ENCODE measurements at places on chromosomes 1 and 21. TPM values are rescaled to one million over a fixed set of nuclear protein-coding genes. Genes with fewer than 3 reads are reported as not detected.

DNA sequence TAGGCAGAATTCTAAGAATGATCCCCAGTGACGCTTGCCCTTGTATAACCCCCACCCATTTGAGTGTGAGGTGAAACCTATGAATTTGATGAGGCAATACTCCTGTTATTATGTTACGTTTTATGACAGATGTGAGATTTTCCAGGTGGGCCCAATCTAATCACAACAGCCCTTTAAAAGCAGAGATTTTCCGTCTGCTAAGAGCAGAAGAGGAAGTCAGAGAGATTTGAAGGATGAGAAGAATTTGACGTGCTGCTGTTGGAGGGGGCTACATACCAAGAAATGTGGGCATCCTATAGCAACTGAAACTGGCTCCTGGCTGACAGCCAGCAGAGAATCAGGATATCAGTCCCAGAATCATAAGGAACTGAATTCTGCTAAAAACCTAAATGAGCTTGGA, 2.4 kb upstream of the SLC19A2 start:
- no peak for DNase-seq

GRCh38 chr1:226108935-226109828, 46.7 kb downstream of the H3-3A start:
- no peak for DNase-seq

DNA sequence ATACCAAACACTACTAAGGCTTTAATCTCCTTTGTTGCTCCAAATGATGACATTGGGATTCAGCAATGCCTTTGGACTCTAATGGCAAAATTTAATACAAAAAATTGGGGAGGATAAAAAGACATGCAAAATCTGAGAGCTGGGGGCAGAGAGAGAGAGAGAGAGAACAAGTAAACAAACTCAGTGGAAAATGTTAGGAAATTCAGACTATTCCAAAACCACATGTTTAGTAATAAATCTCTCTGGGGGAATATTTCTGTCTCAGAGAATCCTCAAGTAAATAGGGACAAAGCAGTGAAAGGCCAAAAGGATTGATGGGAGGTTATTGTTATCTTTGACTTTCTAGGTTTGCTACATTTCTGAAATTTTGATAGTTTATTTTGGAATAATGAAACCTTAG, 65.7 kb downstream of the PLA2G4A start:
- no peak for DNase-seq

DNA sequence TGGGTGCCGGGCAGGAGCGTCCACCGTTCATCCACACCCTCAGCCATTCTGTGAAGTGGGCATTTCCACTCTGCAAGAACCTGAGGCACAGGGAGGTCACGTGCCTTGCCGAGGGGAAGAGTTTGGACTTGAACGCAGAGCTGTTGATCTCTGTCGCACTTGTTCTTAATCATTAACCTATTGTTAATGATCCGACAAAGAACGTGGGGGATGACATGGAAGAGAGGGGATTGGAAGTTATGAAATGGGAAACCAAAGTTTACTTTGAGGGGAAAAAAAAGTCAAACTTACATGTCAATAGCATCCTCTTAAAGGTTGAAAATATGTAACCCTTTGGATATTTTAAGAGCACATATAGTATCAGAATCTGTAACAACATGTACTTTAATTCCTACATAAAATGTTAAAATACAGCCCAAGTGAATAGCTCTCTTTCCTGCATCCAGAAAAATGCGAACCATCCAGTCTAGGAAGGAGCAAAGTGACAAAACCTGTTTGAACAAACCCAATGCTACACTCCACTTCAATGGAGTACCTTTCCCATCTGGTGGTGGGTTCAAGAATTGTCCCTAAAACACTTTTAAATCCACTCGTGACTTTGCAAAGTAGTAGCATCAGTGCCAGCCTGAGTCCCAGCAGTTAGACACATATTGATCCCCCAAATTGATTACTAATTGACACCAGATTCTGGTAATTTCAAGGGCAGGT, 75.5 kb downstream of the SETD4 start:
- no peak for DNase-seq

- no peak for DNase-seq
Observed at GRCh38 chr1:15945011-15945831, 30.7 kb downstream of the ZBTB17 start.

- no peak for DNase-seq
Observed at GRCh38 chr1:173406783-173407230, 70.3 kb upstream of the PRDX6 start.

DNA sequence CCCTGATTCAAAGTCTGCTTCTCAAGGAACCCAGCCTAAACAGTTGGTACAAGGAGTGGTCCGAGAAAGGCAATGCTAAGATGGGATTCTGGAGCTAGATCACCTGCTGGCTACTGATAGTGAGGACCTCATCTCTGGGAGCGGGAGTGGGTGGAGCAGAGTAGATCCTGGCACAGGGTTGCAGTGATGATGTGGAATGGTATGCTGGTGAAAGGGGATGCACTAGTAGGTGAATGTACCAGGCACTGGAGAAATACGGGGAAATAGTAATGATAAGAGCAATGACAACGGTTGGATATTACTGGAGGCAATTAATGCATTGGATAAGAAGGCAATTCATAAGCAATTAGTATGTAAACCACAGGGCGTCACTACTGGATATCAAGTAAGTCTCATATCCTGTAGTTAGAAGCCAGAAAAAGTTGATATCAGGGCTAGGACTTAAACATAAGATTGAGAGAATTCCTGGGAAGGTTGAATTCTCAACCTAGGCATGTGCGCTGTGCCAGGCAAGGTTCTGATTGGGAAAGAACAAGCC, 169.2 kb upstream of the LMO4 start:
- no peak for DNase-seq

DNA sequence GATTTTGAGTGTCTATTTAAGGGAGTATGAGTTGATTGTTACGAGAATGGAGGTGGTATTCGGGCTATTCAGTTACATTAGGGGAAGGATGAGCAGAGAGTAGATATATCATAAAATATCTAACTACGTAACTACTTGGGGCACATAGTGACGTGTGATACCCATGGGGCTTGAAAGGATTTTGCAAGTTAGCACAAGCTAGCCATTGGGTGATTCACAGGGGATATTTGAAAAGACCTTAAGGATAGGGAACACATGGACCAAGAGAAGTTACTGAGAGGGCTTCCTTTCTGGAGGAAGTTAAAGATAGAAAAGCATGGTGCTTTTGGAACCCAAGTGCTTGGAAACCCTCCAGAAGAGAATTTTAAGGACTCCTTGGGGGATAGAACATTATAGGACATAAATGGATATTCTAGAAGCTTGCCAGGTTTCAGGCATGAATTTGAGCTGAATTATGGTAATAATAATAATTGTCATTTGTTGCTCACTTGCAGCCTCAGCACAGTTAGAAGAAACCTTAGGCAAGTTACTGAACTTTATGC, 5.4 kb downstream of the DISP1 start:
- DNase-seq = no peak

DNA sequence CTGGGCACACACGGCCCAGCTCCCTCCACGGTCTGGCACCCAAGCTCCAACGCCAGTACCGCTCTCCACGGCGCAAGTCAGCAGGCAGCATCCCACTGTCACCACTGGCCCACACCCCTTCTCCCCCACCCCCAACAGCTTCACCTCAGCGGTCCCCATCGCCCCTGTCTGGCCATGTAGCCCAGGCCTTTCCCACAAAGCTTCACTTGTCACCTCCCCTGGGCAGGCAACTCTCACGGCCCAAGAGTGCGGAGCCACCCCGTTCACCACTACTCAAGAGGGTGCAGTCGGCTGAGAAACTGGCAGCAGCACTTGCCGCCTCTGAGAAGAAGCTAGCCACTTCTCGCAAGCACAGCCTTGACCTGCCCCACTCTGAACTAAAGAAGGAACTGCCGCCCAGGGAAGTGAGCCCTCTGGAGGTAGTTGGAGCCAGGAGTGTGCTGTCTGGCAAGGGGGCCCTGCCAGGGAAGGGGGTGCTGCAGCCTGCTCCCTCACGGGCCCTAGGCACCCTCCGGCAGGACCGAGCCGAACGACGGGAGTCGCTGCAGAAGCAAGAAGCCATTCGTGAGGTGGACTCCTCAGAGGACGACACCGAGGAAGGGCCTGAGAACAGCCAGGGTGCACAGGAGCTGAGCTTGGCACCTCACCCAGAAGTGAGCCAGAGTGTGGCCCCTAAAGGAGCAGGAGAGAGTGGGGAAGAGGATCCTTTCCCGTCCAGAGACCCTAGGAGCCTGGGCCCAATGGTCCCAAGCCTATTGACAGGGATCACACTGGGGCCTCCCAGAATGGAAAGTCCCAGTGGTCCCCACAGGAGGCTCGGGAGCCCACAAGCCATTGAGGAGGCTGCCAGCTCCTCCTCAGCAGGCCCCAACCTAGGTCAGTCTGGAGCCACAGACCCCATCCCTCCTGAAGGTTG, 97.6 kb downstream of the PIK3R3 start:
- no peak for DNase-seq

GRCh38 chr1:150841626-150842025, 33.6 kb upstream of the CTSK start:
- DNase-seq = no peak

DNA sequence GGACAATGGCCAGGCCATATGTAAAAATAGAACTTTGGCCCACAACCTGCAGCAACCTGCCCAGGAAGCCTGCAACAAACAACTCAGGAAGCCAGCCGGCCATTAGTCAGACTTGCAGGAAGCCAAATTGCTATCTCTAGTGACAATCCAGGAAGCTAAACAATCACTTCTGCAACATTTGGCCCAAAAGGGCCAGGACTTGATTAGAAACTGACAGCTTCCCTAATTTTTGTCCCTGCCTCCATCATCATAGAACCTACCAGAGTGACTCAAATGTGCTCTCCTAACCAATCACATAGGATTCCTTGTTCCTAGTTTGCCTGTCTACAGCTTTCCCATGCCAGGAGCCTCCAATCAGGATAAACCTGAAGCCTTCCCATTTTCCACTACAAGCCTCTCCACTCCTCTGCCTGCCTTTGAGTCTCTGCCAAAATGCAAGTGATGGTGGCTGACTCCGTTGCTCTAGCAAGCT, 639.3 kb downstream of the PTPRU start:
- DNase-seq = no peak

DNA sequence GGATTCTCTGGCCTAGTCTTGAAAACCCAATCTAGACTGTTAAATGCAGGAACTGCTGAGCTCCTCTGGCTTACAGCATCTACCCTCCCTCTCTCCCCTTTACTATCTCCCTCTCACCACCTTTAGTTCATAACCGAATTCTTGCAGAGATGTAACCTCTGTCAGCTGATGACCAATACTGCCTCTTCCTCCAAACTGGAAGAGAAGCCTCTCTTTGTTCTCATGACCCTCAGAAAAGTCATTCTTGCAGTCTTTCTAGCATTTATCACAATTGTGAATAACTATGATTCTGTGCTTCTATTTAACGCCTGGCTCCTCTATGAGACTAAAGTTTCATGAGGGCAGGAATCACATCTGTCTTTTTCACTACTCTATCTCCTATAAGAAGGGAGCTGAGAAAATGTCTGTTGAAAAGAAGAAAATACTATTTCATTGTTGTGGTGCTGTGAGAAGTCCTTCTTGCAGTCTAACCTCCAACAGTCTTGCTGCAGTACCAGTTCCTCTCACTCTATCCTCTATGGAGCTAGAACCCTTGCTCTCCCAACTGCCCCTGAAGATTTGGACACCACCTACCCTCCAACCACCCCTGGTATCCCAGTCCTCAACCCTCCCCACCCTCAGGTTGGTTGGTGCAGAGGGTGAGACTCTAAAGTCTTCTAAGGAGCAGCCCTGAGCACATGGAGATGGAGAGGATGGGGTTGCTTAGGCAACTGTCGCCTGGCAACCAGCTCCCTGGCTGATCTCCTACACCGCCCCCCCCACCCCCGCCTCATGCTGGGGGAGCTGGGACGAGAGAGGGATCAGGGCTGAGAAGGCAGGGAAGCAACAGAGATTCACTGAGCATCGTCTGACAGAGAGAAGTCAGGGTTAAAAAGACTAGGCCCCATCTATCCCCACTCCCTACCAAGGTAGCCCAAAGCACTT, 13.9 kb downstream of the MEF2D start:
- DNase-seq = no peak

GRCh38 chr21:37579356-37579755, 212.8 kb downstream of the DYRK1A start:
- DNase-seq = no peak

DNA sequence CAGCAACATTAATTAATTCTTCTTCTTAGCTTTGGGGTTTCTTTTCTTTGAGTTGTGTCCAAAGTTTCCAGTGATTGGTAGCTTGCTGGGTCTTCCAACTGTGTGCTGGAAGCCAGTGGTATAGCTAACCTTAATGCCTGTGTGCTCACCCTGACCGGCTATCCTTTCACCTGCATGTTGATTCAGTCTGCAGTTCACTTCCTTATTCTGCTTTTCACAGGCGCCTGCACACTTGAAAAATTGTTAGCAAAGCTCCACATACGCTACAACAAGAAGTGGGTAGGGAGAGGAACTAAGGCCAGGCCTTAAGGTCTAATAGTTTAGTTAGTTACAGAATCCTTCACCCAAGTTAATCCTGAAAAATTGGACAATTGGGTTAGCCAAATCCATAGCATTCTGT, 35.7 kb downstream of the NCF2 start:
- DNase-seq = no peak

GRCh38 chr1:208279826-208280588, 35.8 kb upstream of the PLXNA2 start:
- no peak for DNase-seq

GRCh38 chr1:198165927-198166647, 9.3 kb downstream of the NEK7 start:
- no peak for DNase-seq

Gene C8A
- not detected for polyA plus RNA-seq

Gene GJA5
- not detected for polyA plus RNA-seq

Gene FAM43B
- polyA plus RNA-seq = not detected

Gene OR2T2
- not detected for polyA plus RNA-seq

Gene UBL4B
- polyA plus RNA-seq = not detected

Gene OR2T29
- polyA plus RNA-seq = not detected

Gene AIRE
- polyA plus RNA-seq = not detected

Gene OR6K3
- polyA plus RNA-seq = not detected

Gene TAL1
- 0.50 TPM for polyA plus RNA-seq

Gene RXFP4
- not detected for polyA plus RNA-seq
